Neural progenitor cell (in vitro differentiated cells): ENCODE measurements at places on chromosomes 3 and 15. TPM values are rescaled to one million over a fixed set of nuclear protein-coding genes. Genes with fewer than 3 reads are reported as not detected.

- DNase-seq = no peak
These were observed 773.1 kb upstream of the NR2F2 start for GRCh38 chr15:95557226-95558046.

PATL2 gene
- 0.68 TPM in 1 of 2 replicates, not detected in the other for total RNA-seq

- no peak for DNase-seq
These were observed 2.5 kb downstream of the PRTG start for GRCh38 chr15:55740359-55740878.

DNA sequence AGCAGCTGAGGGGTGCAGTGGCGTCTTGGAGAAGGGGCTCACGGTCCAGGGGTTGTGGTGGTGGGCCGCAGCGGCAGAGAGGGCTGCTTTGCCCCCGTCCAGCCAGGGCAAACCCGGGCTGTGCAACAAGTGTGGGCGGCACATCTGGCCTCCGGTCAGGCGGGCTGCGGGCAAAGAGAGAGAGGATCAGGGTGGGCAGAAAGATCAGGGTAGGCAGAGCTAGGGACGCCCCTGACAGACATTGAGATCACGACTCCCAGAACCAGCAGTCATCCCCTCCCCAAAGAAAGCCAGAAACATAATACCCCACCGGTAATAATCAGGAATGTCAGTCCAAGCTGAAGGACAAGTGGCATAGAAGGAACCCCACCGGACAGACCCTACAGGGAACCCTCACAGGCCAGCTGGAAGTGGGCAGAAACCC, 6.8 kb downstream of the GATA2 start:
- no peak for DNase-seq

DNA sequence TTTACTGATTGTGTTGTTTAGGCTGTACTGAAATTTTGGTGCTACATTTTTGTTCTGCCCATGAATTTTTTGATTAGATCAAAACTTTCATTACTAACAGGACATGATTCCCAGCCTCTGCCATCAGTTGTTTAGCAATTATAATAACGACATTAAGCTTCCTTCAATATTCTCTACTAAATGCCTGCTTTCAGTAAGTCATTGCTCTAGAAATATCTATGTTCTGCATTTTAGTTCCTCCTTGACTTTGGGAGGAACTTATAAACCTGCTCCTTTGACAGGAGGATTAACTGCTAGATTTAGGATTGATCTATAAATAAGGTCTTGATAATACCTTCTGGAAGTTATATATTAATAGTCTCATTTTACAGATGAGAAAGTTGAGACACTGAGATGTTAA, 269.1 kb downstream of the RAP2B start:
- DNase-seq = no peak

DNA sequence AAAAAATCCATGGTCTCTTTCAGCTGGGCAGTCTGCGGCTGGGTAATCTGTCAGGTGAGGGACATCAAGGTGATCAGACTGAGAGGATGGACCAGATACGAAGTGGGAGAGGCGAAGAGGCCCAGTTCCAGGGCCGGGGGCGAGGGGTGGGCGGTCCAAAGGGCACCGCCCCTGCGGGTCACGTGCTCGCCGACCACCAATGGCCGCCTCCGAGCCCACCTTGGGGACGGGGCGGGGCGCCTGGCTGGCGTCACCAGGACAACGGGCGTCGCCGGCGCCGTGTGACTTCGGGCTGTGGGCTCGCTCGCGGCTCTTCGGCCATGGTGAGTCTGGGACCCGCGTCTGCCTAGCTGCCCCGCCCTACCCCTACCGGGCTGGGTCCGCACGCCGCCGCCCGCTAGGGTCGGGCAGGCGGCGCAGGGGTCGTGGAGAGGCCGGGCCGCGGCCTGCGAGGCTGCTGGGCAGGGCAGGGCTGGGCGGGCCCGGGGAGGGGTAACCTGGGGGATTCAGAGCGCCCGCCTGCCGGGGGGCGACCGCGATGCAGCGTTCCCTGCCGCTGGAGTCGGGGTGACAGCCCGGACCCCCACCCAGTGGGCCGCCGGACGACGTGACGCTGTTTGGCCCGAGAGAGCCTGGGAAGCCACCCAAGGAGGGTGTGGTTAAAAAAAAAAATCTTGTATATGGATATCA, at the start of gene FBXL2:
TSS of gene FBXL2 (plus strand) at position 250 of the 690 bp plus-strand sequence. CDS start at position 321, 71 bp downstream.
- peak; percentile 96 for DNase-seq

DNA sequence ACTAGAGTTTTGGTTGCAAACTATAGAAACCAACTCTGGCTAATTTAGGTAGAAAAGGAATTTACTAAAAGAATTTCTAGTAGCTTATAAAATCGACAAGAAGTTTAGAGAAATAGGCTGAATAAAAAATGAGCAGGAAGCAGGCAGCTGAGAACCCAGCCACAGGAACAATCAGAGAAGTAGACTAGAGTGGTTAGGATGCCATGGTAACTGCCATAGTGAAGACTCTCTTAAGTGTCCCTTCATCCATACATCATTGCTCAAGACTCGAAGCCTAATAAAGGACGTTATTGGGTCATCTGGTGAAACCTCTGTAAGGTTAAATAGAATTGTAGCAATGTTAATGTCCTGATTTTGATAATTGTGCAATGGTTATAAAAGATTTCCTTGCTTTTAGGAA, 13.8 kb downstream of the AVEN start:
- DNase-seq = no peak

ZIC1 gene
- total RNA-seq = 0.56 and 0.84 TPM in 2 replicates

DNA sequence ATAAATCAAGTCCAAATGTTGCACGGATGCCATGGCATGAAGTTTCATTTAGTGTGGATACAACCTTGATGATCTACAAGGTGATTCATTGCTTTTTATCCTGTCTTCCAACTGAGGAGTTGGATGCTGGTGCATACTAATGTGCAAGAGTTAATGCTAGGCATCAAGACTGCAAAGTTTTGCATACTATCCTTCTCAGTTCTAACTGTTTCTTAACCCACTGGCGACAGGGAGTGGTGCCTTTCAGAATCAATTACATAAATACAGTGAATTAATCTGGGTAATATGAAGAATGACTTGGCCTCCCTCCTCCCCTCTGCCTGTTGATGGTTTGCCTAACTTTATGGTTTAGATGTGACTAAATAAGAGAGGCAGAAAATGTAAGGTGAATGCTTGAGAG, 43.5 kb downstream of the KCNAB1 start:
- DNase-seq = no peak

DNA sequence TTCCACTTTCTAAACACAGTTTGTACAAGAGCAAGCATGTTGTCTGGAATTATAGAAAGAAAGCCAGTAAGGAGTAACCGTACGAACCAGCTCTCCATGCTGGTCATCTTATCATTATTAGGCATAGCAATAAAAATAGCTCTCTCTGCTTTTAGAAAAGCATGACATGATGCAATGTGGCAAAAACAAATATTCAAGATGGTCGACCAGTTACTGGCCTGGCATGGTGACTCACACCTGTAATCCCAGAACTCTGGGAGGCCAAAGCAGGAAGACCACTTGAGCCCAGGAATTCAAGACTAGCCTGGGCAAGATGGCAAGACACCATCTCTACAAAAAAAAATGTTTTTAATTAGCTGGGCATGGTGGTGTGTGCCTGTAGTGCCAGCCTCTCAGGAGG, 2.6 kb upstream of the MAP4 start:
- DNase-seq = no peak

NBEAL2 gene
- total RNA-seq = 6.3 and 19.1 TPM in 2 replicates

GRCh38 chr3:10763817-10764258, 52.2 kb upstream of the SLC6A11 start:
- DNase-seq = no peak

GRCh38 chr3:64148955-64149653, 76.2 kb downstream of the PRICKLE2 start:
- no peak for DNase-seq

GRCh38 chr3:26029321-26029720, 239.4 kb downstream of the OXSM start:
- DNase-seq = no peak

- DNase-seq = no peak
These were observed 39.2 kb upstream of the TFRC start for GRCh38 chr3:196121066-196121465.

ANKUB1 gene
- total RNA-seq = not detected in 2 replicates

GRCh38 chr3:113156816-113157333, 54.5 kb upstream of the BOC start:
- DNase-seq = no peak

DGKG gene
- total RNA-seq = 0.22 and 0.37 TPM in 2 replicates

GRCh38 chr15:63918317-63918672, 84.5 kb upstream of the HERC1 start:
- no peak for DNase-seq

- no peak for DNase-seq
These were observed 515.3 kb downstream of the EPHB1 start for GRCh38 chr3:135310317-135310716.

DNA sequence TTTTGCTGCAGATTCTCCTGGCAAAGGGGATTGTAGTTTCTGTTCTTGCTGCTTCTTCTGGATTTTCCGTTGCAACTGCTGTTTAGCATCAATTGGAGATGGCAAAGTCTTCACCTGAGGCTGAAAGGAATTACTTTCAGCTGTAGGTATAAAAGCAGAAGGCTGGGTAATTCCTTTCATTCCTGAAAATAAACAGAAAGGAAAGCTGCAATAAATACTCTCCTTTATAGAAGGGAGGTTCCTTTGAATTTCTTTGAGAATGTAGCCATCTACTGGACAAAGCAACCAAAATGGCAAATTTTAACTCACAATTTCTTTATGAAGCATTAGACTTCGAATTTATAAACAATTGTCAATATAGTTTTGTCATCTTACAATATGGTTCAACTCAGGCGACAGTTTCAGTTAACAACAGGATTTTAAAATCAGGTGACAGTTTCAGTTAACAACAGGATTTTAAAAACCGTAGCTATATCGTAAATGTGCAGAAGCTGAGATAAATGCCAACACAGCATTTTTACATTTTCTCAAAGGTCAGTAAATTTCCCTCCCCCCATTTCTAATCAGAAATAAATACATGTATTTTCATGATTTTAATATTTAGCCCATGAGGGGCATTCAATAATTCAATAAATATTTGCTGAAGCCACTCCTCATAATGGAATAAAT, 104.9 kb upstream of the NEDD4 start:
- no peak for DNase-seq

- DNase-seq = no peak
These were observed 697 bp upstream of the TRIM69 start for GRCh38 chr15:44735482-44736180.

DNA sequence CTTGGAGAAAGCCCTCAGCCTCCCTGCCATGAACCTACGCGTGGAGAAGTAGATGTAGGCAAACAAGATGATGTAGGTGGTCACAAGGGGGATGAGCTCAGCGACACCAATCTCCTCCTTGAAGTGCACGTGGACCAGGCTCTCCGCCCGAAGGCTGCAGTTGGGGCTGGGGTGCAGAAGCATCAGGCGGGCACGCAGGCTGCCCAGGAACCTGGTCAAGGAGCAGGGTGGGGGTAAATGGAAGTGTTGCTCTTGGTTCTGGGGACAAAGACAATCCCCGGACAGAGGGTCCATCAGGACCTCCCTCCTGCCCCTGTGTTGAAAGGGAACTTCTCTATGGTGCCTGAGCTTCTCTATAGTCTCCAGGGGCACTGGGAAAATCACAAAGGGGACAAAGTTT, 45.1 kb downstream of the PTPN23 start:
- no peak for DNase-seq

DNA sequence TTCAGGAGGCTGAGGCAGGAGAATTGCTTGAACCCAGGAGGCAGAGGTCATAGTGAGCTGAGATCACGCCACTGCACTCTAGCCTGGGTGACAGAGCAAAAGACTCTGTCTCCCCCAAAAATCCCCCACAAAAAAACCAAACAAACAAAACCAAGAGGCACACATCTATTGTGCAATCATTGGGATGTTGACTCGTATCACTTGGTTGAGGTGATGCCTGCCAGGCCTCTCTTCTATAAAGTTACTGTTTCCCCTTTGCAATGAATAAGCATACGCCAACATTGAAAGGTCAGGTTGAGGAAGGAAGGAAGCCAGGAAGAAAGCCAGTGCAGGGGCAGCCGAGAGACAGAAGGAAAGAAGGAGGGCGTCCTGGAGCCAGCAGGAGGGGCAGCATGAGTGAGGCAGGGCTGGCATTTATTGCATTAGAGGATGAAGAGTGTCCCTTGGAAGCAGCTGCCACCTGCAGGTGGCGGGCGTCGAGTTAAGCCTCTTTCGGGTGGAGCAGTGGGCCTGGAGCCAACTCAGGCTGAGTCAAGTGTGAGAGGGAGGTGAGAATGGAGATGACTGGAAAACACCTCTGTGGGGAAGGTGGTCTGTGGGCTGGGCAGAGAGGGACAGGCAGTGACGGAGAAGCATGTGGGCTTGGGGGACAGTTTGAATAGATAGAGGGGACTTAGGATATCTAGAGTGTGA, 8.3 kb upstream of the CSPG4 start:
- DNase-seq = peak; percentile 74

TXNRD3 gene
- 8.5 and 10.3 TPM in 2 replicates for total RNA-seq

- no peak for DNase-seq
These were observed 84.9 kb downstream of the HMG20A start for GRCh38 chr15:77505556-77505955.

- DNase-seq = no peak
These were observed 277.0 kb downstream of the RYR3 start for GRCh38 chr15:33587773-33588172.
